Neural progenitor cell (in vitro differentiated cells): ENCODE measurements at places on chromosomes 6 and 20. TPM values are rescaled to one million over a fixed set of nuclear protein-coding genes. Genes with fewer than 3 reads are reported as not detected.

The C6orf62 gene
- 71.5 and 82.3 TPM in 2 replicates for total RNA-seq

The SYCP2L gene
- total RNA-seq, result 8.9 and 12.5 TPM in 2 replicates

DNA sequence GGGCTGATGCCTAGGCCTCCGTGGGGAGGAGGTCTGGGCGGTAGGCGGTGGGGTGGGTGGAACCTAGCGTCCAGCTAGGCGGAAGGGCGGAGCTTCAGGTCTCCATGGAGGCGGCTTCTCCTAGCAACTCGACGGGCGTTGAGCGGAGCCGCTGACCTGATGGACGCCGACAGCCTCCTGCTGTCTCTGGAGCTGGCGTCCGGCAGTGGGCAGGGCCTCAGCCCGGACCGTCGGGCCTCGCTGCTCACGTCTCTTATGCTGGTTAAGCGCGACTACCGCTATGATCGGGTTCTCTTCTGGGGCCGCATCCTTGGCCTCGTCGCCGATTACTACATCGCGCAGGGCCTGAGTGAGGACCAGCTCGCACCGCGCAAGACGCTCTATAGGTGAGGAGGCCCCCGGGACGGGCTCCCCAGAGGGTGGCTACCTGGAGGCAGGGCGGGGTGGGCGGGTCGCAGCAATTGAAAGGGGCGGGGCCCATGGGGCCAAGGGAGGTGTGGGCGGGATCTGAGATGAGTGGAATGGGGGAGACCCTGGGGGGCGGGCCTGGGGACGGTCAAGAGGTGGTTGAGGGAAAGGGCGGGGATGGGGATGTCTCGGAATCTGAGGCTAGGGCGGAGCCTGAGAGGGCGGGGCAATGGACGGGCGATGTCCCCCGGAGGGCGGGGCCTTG, at the start of gene RSPH9:
TSS of gene RSPH9 (plus strand) at position 97 of the 673 bp plus-strand sequence. CDS start at position 160, 63 bp downstream.
- DNase-seq, result peak; percentile 97

- no peak for DNase-seq
These were observed 137.0 kb downstream of the MRPL14 start for GRCh38 chr6:43990275-43990626.

- no peak for DNase-seq
These were observed 166.3 kb upstream of the PDE10A start for GRCh38 chr6:165829376-165829775.

- no peak for DNase-seq
These were observed 84.2 kb downstream of the MYB start for GRCh38 chr6:135265278-135265677.

DNA sequence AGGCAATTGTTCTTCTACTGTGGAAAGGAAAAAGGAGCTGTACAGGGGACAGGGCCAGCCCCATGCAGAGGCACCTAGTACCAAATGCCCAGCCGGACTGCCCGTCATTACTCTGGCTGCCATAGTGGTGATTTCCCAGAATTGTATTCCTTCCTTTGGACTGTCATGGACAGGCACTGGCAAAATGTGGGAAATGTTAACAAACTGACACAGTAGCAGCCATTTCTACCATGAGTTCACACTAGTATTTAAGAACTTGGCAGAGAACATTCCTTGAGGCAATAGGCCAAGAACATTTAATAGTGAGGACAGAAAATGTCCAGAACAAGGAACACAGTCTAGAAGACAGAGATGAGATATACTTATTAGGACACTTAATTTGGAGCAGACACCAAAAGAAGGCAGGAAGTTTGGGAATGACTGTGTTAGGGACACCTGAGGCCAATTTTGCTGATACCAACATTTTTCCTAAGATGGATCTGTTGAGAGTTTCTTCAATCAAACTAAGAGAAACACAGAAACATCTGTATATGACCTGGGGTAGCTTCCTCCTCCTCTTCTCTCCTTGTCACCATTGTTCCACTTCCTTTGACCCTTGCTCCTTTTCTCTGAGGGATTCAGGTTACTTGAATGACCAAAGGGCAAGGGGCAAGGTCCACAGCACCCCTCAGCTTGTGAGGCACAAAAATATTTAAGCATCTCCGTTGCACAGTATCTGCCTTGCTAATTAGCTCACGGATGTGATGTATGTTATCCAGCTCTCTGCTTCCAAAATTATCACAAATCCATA, 14.9 kb downstream of the ADTRP start:
- peak; percentile 32 for DNase-seq

- DNase-seq, result peak; percentile 67
These were observed 121.1 kb downstream of the PLEKHG1 start for GRCh38 chr6:150720774-150721233.

- DNase-seq, result peak; percentile 40
These were observed 174.3 kb downstream of the CDKAL1 start for GRCh38 chr6:20708367-20709124.
